ENCODE measurements at places on chromosomes 16 and 17.
A peak's percentile ranks its signal among the peaks of the same experiment; 100 is the strongest.

DNA sequence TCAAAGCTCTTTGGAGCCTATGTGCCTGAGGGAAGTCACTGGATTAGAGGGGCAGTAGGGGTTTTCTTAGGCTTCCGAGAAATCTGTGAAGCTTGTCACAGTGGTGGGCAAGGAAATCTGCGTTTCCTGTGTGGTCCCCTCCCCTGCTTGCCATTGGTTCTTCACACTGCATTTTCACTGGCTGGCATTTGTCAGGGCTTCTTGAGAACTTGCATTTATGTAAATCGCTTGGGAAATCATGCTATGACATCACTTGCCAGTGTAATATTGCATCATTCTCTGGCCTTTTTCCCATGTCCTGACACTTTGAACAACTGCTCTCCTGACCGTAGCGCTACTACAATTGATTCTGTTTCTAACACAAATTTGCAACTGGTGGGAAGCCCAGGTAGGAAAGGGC is 1.8 kb downstream of the CACNG3 start:
- DNase-seq = no peak

DNA sequence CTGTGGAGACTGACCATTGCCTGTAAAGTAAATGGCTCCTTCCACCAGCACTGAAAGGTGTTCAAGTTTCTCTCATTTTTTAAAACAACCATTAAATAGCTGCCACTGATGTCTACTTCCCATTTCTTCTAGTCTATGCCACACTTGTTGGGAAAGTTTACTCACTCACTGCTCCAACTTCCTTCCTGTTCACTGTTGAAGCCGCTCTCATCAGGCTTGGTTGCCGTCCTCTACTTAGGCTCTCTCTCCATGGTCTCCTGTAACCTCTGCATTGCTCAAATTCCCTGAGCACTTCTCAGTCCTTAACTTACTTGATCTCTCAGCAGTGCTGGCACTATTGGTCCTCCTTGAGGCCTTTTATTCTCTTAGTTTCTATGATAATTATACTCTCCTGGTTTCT is 32.4 kb downstream of the SNX11 start:
- DNase-seq = no peak

GRCh38 chr17:76585649-76586593 is at the start of gene ST6GALNAC2:
ST6GALNAC2 (minus strand) TSS chr17:76585860; CDS start chr17:76585808, 52 bp downstream.
- DNase-seq = no peak

GRCh38 chr17:956905-957304 is 22.7 kb downstream of the NXN start:
- DNase-seq = no peak

GRCh38 chr17:81863123-81863675 is 2.9 kb upstream of the P4HB start:
- no peak for DNase-seq

- DNase-seq = no peak
Observed at GRCh38 chr16:35908942-35909341, 2449.5 kb downstream of the TP53TG3F start.

GRCh38 chr16:53805752-53806151 is 101.8 kb downstream of the FTO start:
- no peak for DNase-seq

DNA sequence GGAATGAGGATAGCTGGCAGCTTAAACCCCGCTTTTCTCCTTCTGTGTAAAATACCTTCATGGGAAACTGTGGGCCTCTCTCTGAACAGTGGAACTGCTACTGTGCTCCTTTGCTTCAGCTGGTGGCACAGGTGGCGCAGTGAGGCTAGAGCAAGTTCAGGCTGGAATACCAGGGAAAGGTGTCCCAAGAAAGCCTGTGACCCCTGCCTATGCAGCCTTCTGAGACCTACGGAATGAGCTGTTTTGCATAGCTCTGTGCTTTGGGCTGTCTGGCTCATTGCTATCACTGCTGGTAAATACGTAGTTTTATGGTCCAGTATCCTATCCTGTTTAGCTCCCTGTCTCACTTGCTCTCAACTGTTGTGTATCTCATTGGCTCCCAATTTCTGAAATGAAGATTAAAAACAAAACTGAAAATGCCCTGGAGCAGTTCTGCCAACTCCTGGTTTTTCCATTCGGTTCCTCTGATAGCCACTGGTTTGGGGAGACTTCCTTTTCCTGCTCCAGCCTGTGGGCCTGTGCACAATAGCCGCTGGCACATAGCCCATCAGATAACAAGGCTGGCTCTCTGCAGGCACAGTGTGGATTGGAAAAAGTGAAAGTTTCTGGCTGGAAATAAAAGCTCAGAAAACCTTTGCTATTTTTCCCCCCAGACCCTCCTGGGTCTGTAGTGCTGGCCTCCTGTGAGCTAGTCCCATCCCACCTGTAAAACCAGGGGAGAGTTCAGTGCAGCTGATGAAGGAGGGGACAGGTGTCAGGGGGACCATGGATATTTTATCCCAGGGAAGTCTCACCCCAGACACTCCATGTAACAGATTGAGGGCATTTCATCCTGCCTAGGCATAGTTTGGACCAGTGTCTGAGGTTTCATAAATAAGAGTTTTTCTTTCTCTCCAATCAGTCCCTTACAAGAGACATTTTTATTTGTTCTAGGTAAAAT is 24.0 kb downstream of the LIMD2 start:
- DNase-seq = no peak

GRCh38 chr16:16092925-16093627 is 130.2 kb downstream of the ABCC6 start:
- DNase-seq = no peak

DNA sequence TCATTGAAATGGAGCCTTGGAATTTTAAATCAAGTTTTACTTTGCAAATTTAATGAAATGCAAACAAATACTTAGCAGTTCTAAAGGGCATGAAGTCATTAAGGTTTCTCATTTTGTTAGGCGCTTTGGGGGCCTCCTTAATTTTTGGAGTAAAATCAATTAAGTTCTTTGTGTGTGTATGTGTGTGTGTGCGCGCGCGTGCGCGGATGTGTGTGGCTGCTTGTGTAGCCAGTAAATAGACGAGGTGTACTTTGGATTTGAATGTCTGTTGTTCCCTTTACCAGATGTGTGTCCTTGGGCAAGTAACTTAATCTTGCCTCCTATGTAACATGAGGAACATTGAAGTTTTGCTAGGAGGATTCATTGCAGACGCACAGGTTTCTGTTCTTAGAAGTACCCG is 1051.4 kb upstream of the EEF2KMT start:
- DNase-seq = no peak

DNA sequence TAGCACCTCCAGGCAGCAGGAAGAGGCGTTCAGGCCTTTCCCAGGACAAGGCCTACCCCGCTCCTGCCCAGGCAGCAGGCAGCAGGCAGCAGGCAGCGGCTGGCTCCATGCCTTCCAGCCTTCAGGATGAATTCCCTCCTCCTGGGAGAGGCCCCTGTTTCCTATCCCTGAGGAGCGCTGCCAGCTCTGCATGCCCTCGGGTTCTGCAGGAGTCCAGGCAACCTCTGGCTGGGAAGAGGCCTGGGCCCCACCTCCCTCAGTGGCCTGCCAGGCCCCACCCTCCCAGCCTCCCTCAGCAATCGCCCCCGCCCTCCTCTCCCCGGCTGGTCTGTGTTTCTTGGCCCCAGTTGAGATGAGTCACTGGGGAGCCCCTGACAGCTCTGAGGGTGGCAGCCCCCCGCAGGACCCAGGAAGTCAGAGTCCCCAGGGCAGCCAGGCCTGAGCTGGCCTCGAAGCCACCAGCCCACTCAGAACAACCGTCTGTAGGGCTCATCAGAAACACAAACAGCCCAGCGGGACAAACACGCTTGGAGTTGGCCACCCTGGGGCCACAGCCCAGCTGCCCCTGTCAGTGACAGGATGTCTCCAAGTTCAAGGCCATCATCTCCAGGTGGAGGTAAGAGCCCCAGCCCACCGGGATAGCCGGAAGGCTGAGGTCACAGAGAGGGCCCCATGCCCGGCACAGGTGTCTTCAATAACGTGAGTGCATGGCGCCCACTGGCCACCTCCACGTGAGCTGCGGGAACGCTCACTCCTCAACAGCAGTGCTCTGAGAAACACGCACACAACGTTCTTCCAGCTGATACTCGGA is 39.5 kb upstream of the CIBAR2 start:
- no peak for DNase-seq

GRCh38 chr17:74981979-74982662 is 5.3 kb upstream of the CDR2L start:
- peak; percentile 60 for DNase-seq

DNA sequence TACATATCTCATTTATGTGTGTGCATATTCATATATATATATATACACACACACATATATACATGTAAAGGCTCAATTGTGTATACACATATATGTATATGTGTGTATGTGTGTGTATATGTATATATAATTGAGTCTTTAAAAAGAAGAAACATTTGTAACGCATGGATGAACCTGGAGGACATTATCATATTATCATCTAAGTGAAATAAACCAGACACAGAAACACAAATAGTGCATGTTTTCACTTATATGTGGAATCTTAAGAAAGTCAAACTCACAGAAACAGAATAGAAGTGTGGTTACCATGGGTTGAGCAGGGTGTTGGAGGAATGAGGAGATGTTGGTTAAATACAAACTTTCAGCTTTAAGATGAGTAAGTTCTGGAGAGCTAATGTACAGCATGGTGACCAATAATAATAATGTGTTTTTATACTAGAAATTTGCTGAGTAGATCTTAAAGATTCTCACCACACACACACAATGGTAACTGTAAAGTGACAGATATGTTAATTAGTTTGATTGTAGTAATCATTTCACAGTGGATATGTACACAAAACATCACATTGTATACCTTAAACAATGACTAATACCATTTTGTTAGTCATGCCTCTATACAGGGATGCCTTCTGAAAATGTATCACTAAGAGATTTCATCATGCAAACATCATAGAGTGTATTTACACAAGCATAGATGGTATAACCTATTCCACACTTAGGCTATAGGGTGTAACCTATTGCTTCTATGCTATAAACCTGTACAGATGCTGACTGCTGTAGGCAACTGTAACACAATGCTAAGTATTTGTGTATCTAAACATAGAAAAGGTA is 132.6 kb upstream of the CACNG5 start:
- DNase-seq = no peak

GRCh38 chr16:85927371-85927770 is 28.4 kb downstream of the IRF8 start:
- DNase-seq = no peak

DNA sequence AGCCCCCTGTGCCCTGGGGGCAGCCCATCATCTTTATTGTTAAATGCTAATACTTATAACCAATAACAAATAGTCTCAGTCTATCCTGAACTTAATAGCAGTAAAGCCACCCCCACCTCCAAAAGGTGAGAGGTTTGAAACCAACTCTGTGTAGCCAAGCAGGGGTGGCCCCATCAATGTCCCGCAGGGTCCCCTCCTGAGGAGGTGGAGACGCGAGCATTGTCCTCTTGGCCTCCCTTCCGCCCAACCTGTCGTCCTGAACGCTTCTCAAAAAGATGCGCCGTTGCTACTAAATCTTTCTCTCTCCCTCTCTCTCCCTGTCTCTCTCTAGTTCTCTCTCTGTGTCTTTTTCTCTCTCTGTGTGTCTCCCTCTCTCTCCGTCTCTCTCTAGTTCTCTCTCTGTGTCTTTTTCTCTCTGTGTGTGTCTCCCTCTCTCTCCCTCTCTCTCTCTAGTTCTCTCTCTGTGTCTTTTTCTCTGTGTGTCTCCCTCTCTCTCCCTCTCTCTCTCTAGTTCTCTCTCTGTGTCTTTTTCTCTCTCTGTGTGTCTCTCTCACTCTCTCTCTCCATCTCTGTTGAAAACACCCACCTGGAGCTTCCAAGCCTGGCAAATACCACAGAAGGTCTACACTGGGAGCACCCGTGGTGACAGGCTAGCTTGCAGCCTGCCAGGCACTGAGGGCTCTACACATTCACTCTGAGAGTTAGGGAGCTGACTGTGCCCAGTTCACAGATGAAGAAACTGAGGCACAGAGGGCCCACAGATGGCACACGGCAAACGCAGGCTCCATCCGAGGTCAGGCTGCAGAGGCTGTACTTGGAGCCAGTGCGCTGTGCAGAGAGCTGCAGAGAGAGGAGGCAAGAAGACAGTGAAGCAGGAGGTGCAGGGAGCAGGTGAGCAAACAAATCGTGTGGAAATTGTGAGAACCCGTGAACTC is 185.9 kb downstream of the C16orf95 start:
- no peak for DNase-seq

GRCh38 chr17:44947461-44948314 is at the start of gene KIF18B:
KIF18B (minus strand) TSS chr17:44947773; CDS start chr17:44936344, 11,429 bp downstream.
- DNase-seq = peak; percentile 78

DNA sequence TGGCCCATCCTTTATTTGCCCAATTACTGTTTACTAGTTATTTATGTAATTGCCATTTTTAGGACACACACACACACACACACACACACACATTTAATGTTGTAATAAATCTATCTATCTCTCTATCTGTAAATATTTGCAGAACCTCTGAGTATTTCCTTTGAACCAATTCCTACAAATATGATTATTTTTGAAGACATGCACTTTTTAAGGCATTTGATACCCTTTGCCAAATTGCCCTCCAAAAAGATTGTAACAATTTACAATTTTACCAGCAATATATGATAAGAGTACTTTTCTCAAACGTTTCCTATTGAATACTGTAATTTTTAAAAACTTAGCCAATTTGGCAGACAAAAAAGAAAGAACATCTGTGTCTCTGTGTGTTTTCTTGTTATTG is 143.8 kb upstream of the FOXF1 start:
- no peak for DNase-seq

- peak; percentile 80 for DNase-seq
Observed at GRCh38 chr17:66567234-66568170, 265.1 kb downstream of the PRKCA start.

DNA sequence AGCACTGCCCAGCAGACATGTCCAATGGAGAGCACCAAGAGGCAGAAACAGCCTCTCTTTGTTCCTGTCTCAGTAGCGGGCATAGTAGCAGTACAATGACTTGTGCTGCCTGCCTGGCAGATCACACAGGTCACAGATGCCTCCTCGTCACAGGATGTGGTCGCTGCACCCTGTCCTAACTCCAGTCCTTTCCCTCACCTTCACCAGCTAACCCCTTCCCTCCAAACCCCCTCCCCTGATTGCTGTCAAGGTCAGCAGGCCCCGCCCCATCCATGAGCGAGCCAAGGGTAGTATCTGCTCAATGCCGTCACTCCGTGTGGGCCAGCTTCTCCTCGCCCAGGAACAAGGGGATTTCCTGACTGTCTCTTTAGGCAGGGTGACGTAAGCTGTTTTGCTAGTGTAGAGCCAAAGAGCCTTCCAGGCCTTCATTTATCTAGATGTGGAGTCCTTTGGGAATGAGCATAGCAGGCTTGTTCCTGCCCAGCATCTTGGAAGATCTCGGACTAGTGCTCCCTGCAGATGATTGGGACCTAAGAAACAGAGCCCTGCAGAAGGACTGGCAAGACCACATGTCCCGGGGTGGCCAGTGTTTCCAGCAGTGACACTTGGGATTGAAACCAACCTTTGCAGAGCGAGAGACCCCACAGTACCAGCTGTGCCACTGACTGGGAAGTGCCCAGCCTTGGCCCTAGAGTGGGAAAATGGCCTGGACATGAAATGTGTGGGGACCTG is 75.9 kb upstream of the TNRC6C start:
- peak; percentile 55 for DNase-seq

GRCh38 chr16:71460236-71460635 is 1.8 kb downstream of the ZNF23 start:
- no peak for DNase-seq

GRCh38 chr17:42142371-42142896 is 12.4 kb downstream of the RAB5C start:
- DNase-seq = no peak

GRCh38 chr17:79754370-79754769 is 23.6 kb upstream of the CBX2 start:
- no peak for DNase-seq

All from activated T-cell treated with anti-CD3 and anti-CD28 coated beads for 1 hour (primary cell).